Head of caudate nucleus (tissue), 42 donors: ENCODE measurements at places on chromosomes 13 and 19.

DNA sequence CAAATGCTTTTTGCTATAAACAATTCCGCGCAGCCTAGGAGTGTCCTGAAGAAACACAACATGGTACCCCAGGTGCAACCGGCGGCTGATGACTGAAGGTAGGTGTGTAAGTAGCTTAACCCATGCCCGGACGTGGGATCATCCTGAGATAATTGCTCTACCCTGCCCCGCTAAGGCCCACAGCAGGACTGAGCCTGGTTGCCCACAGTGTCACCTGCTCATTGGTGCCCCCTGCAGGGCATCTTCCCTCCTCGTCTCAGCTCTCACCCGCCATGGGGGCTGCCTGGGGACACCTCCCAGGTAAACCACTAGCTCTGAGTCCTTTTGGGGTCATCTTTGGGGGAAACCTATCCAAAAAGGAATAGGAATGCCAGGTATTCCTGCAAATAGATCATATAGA lies 22.3 kb downstream of the TMEM161A start:
- no peak for DNase-seq

- DNase-seq = no peak
These were observed 7.4 kb upstream of the IGFL1 start for GRCh38 chr19:46221981-46222610.

DNA sequence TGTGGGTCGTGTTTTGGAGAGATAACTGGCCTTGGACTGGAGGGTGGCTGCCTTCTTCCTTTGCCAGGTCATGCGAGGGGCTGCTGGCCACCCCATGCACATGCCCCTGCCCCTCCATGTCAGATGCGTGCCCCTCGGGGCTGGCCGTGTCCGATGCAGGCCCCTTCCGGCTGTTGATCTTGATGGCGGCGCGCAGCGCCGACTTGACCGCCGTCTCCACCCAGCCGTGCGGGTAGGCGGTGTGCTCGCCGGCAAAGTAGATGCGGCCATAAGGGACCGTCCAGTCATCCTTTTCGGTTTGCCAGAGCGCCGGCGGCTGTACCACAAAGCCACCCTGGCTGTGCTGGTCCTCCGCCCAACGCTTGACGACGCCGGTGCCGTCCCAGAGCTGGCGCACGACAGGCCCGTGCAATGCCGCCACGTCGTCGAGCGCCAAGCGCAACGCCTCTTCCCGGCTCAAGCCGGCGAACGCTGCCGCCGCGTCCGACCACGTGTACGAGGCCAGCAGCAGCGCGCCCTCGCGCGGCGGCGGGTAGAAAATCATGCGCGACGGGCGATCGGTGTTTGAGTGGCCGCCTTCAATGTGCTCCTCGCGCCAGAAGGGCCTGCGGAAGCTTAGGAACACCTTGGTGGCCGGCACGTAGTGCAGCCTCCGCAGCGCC lies 6.9 kb downstream of the IL4I1 start:
- peak; percentile 70 for DNase-seq

DNA sequence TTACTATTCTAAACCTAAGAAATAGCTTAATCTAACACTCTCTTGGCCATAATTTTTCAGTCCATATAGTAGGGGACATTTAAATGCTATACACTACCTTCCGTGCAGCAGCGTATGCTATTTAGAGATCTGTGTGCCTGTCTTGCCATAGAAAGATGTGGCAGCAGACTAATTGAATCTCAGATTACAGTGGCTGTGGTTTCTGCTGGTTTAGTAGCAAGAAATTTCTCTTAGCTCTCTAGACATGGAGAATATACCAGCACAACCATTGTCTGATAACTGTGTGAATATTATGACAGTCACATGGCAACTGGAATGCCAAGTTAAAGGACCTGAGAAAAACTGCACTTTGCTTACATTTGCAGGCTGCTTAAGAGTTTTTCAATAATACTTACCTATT lies 672.4 kb upstream of the MIR17HG start:
- no peak for DNase-seq

DNA sequence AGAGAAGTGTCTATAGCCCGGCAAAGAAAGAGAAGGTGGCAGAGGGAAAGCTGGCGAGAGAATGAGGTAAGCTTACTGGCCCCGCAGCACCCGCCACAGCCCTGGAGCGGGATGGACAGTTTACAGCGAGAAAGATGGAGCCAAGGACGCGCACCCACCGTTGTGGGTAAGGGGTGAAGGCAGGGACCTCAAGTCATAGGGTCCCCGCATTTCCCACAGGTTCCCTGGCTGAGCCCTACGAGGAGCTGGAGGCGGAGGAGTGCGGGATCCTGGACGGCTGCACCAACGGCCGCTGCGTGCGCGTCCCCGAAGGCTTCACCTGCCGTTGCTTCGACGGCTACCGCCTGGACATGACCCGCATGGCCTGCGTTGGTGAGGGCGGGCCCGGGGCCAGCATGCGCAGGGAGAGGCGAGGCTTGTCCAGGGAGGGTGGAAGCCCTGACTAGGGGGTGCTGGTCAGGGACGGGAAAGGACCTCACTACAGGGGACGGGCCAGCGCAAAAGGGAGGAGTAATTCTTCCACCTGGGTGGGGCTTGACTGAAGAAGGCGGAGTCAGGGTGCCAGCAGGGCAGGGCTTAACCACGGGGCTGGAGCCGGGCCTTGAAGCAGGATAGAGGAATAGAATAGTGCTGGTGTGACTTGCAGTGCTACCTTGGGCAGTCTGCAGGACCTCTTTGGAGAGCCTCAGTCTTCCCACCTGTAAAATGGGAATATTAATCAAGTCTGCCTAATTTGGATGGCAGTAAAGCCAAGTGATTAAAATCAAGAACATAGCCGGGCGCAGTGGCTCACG lies 26.5 kb downstream of the LTBP4 start:
- no peak for DNase-seq

DNA sequence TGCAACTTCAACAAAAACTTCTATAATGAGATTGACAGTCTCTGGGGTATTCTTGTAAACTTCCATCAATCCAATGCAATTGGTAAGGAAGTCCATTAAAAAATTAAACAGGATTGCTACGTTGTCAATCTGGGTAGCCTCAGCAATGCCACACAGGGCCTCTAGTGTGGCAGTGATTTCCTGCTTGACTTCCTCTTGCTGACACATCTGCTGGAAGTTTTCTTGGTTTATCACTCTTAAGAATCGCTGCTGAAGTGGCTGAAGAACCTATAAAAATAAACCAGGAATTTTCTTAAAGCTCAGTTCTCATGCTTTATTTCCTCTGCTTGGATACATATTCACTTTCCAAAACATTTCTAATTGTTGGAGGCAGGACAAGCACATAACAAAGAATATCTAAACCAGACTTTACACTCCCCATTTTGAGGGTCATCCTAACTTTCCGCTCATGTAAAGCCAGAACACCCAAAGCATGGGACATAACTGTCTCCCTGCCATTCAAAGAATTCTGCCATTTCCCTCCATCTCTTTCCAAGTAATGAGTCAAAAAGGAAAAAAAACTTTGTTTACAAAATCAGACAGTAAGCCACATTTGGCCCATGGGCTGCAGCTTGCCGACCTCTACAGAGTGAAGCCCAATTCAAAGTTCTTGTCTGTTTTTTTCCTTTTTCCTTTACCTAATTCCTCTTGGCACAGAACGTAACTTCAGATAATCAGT lies 23.2 kb upstream of the EEF1AKMT1 start:
- no peak for DNase-seq

DNA sequence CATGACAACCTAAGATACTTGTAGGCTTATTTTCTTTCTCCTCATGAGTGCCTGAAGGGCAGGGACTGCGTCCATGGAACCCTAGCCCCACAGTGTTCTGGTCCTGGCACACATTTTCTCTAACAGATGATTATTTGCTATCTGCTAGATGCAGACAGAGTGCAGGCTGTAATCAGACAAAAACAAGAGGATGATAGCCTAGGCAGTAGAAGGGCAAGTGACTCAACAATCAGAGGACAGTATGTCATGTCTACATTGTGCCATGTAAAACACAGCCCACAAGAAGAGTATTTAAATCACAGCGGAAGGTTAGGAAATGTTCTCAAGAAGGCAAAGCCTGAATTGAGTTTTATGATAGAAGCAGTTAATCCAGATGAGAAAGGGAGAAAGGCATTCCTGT lies 29.3 kb downstream of the MIPEP start:
- no peak for DNase-seq

DNA sequence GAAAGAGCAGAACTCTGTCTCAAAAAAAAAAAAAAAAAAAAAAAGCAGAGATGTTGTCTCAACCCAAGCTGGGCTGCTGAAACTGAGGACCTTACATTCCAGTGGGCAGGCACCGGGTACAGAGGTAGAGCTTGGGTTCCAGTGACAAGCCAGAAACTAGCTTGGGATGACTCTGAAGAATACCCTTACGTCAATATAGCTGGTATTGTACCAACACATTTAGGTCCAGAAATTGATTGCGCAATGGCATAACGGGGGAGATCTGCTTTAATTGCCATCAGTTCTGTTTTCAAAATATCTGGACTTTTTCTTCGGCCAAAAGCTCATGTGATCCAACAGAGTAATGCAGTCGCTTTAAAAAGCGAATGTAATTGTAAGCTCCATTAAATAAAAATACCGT lies 103.1 kb upstream of the UBL3 start:
- no peak for DNase-seq

DNA sequence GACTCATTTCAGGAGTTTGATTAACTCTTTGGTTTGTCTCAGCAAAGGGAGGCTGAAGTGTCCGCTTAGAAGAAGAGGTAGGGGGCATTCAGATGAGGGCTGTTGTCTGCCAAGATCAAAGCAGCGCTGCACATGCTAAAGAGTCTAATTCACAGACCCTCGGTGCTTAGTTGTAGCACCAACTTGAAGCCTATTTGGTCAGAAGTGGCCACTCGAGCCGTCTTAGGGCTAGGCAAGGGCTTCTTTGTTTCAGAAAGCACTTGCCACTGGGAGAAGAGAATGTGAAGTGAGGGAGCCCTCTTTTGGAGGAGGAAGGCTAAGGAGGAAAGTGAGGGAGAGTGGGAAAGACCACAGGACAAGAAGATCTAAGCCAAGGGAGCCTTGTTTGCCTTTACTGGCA lies 313.4 kb upstream of the TMTC4 start:
- peak; percentile 27 for DNase-seq

DNA sequence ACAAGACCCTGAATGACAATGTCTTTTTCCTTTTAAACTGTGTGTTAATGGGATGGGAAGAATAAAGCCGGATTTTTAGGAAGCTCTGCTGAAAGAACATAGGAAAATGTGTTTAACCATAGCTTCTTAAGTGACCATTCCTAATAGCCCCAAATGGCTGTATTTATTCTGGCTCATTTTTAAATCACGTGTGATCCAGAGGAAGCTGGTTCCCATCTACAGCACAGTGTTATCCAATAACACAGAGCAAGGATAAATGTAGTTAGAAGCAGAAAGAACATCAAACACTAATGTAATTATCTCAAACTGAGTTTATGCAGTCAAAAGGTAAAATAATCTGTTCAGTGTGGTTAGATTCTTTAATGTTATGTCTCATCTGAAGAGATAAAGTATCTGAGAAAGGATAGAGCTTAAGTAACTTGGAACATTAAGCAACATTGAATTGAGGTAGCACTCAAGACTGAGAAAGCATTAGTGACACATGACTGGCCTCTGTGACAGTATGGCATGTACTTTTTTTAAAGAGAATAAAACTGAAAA lies 853.3 kb downstream of the GPC5 start:
- no peak for DNase-seq

DNA sequence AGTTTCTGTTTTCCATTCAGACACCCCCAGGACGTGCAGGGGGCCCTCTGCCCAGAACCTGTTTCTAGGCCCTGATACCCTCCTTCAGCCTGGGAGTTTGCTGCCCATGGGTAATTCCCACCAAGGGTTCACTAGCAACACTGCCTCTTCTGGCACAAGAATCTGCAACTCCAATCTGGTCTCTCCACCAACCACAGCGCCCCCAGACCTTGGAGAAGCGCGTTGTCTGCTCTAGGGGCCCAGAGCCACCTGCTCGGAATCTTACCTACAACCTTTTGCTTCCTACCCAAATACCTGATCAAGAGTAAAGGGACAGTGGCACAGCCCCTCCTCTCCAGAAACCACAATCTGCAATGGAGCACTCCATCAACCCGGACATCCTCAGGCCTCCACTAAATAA lies 763 bp downstream of the ZNF180 start:
- DNase-seq = no peak

- no peak for DNase-seq
These were observed 504 bp upstream of the VWA8 start for GRCh38 chr13:41961466-41961760.

- DNase-seq = no peak
These were observed 625.6 kb downstream of the DCT start for GRCh38 chr13:93853912-93854311.

DNA sequence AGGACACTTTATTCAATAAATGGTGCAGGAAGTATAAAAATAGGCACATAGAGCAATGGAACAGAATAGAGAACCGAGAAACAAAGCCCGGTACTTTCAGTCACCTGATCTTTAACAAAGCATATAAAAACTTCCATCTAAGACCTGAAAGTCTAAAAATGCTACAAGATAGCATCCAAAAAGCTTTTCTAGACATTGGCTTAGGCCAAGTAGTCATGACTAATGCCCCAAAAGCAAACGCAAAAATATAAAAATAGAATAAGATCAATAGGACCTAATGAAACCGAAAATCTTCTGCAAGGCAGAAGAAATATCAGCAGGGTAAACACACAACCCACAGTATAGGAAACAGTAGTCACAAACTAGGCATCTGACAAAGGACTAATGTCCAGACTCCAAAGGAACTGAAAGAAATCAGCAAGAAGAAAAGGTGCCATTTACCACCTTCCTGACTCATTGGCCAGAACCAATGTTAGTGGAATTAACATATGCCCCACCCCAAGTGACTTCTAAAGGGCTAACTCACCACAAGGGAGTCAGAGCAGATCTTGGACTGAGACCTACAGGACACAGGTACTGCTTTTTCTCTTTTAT lies 40.8 kb upstream of the CEACAM21 start:
- no peak for DNase-seq

- DNase-seq = no peak
These were observed 5.6 kb upstream of the KEAP1 start for GRCh38 chr19:10508707-10509106.

GRCh38 chr13:38647312-38647711 lies 39.6 kb upstream of the FREM2 start:
- DNase-seq = no peak

GRCh38 chr13:98347756-98348155 lies 170.7 kb upstream of the RNF113B start:
- no peak for DNase-seq

DNA sequence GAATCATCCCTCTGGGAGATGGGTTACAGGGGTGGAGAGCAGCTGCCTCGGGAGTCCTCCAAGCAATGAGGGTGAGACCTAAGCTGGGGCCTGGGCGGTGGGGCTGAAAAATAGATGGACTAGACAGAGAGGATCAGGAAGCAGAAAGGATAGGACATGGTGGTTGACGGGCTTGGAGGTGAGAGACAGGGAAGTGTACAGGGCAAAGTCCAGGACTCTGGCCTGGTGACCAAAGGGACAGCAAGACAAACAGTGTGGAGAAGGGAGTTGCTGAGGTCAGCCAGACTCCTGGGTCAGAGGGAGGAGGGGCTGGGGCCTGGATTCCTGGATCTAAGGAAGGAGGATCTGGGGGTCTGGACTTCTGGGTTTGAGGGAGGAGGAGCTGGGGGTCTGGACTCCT lies 5.5 kb downstream of the PHLDB3 start:
- no peak for DNase-seq
